NCI-H146 (cell line): ENCODE measurements at places on chromosomes 6 and 20.

GRCh38 chr20:57245997-57246396 is 20.4 kb downstream of the BMP7 start:
- no peak for DNase-seq

DNA sequence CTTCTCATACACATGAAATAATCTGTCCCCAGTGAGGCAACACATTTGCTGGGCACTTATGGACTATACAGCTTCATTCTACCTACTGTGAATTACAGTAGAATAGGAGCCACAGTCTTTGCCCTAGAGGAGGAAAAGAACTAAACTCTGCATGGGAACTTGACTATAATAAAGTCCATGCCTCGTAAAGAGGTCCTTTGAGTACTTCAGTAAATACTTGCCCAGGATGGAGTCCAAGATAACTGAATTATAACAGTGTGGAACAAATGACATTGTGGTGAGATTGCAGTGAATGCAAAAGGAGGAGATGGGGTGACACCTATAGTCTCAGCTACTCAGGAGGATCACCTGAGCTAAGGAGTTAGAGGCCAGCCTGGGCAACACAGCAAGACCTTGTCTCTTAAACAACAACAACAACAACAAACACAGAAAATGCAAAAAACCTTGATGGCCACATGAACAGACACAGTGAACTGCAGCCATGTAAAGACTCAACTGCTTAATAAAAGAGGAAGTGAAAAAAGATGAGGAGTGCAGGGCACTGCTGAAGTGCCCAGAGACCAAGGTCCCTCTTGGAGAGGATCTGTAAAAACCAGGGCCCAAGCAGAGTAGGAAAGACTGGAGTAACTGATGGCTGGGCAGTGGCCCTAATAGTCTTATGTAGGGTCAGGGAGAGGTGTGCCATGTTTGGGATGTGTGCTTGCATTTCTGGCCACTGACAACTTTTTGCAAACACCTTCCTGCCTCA is 3.7 kb downstream of the MRPS18A start:
- no peak for DNase-seq

DNA sequence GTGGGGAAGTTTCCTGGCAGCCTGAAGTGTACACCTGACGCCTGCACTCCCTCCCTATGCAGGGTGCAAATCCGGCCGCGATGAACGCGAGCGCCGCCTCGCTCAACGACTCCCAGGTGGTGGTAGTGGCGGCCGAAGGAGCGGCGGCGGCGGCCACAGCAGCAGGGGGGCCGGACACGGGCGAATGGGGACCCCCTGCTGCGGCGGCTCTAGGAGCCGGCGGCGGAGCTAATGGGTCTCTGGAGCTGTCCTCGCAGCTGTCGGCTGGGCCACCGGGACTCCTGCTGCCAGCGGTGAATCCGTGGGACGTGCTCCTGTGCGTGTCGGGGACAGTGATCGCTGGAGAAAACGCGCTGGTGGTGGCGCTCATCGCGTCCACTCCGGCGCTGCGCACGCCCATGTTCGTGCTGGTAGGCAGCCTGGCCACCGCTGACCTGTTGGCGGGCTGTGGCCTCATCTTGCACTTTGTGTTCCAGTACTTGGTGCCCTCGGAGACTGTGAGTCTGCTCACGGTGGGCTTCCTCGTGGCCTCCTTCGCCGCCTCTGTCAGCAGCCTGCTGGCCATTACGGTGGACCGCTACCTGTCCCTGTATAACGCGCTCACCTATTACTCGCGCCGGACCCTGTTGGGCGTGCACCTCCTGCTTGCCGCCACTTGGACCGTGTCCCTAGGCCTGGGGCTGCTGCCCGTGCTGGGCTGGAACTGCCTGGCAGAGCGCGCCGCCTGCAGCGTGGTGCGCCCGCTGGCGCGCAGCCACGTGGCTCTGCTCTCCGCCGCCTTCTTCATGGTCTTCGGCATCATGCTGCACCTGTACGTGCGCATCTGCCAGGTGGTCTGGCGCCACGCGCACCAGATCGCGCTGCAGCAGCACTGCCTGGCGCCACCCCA is 1.2 kb downstream of the GPR6 start:
- peak; percentile 36 for DNase-seq

- DNase-seq, result no peak
Observed at GRCh38 chr20:23106271-23106851, 20.2 kb upstream of the CD93 start.

DNA sequence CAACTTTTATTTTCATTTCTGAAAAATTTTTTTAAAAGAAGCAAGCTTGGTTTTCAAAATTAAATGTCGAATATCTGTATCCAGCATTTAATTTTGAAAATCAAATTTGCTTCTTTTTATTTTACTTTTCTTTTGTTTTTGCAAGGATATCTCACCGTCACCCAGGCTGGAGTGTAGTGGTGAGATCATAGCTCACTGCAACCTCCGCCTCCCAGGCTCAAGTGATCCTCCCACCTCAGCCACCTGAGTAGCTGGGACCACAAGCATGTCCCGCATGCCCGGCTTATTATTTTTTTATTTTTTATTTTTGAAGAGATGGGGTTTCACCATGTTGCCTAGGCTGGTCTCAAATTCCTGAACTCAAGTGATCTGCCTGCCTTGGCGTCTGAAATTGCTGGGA is 17.0 kb upstream of the EPB41L2 start:
- no peak for DNase-seq
